Activated naive CD4-positive, alpha-beta T cell treated with anti-CD3 and anti-CD28 coated beads, Interleukin-2, amount 50 U/mL, for 16 hours (primary cell): ENCODE measurements at places on chromosomes 5 and 9.
A peak's percentile ranks its signal among the peaks of the same experiment; 100 is the strongest.

- DNase-seq, result no peak
These were observed 5.7 kb upstream of the DCTN4 start for GRCh38 chr5:150764530-150764929.

DNA sequence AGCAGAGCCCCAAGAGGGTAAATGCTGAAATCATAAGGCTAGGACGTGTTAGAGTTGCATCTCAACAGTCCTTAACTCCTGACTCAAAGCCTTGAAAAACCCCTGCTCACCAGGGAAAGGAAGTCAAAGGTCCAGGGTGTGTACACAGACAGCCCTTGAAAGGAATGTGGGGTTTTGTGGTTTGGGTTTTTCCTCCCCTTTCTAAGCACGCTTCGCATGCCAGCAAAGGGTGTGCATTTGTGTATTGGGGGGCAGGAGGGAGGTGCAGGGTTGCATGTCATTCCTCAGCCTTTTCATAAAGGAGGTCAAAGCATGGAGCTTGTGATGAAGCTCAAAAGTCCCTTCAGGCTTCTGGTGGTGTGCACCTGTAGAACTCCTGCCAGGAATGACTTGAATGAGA is 17.3 kb upstream of the XPA start:
- no peak for DNase-seq

- DNase-seq, result peak; percentile 34
These were observed 802 bp downstream of the ITGA2 start for GRCh38 chr5:52989781-52990527.

GRCh38 chr9:116116393-116116792 is 37.2 kb upstream of the PAPPA start:
- no peak for DNase-seq

GRCh38 chr9:83491413-83491812 is 46.8 kb downstream of the FRMD3 start:
- DNase-seq, result no peak

DNA sequence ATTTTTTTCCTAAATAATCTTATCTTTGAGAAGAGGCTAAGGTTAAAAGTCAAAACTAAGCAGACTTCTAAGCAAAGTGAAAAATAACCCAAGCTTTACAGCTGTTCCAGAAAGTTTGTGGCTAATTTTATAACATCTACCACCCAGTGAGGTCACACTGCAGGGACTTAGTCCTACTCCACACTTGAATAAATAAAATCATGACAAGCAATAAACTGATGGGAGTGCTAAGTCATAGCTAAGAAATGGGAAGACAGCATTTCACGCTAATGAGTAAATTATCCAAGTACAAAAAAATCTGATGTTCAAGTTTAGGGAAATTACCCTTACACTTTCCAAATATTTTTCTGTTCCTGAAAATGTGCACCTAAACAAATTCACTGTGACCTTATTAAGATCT is 47.7 kb downstream of the ZNF608 start:
- no peak for DNase-seq

DNA sequence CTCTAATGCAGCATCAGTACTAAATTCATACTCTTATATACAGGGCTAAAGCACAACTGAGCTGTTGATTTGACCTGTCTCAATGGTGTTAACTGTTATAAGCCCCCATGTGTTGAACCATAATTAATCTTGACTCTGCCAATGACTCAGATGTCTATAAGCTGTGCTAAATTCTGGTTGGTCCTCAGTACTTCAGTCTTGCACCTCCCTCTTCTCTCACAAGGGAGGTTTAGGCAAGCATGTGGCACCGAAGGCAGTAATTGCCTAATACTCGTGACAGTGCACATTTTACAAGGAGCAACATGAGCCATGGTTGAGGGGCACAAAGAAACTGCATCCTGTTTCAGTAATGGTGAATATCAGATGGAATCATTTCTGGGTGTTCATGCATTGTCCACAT is 255.9 kb downstream of the TRPM3 start:
- DNase-seq, result no peak

DNA sequence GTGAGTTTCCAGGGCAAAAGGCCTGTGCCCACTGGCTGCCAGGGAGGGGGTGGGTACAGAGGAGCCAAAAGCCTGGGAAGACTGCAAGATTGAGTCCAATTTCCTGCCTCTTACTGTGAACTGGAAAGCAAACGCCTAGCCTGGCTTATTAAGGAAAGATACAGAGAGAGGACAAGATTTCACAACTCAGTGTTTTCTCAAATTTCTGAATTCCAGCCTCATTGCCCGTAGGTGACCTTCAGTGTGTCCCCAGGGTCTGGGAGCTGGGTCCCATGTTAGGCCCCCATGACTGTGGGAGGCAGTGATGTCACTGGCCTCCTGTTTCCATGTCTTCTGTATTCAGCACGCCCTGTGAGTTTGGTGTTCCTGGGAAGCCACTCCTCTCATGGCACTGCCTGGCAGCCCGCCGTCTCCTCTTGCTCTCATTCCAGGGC is 60.6 kb upstream of the PTPN3 start:
- DNase-seq, result no peak

DNA sequence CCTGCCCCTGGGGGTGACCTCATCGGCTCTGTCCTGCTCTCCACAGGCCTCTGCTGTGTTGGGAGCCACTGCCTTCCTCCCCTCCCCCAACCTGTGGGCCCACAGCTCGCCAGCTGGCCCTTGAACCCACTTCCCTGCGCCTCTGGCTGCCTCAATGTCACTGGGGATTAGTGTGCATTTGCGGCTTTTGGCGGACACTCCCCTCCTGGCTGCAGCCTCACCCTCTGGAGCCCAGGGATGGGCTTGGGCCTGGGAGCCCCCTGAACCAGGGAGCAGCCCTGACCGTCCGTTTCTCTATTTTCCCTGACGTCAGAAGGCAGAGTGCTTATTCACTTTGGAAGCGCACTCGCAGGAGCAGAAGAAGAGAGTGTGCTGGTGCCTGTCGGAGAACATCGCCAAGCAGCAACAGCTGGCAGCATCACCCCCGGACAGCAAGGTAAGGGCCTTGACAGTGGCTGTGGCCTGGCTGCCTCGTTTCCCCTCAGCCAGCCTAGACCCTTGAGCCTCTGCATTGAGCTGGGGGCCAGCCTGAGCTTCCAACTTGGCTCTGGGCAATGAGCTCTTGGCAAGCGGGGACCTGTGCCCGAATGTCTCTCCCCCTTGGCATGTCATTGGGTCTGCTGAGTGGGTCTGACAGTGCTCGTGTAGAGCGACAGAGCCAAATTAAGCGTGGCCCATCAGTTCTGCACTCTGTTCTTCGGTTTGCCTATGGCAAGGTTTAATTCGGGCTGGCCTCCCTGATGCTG is 73.1 kb downstream of the RGS3 start:
- DNase-seq, result no peak

GRCh38 chr5:117463881-117464570 is 889.4 kb upstream of the SEMA6A start:
- DNase-seq, result no peak

- no peak for DNase-seq
These were observed 294.6 kb downstream of the GAS1 start for GRCh38 chr9:86652736-86653135.

DNA sequence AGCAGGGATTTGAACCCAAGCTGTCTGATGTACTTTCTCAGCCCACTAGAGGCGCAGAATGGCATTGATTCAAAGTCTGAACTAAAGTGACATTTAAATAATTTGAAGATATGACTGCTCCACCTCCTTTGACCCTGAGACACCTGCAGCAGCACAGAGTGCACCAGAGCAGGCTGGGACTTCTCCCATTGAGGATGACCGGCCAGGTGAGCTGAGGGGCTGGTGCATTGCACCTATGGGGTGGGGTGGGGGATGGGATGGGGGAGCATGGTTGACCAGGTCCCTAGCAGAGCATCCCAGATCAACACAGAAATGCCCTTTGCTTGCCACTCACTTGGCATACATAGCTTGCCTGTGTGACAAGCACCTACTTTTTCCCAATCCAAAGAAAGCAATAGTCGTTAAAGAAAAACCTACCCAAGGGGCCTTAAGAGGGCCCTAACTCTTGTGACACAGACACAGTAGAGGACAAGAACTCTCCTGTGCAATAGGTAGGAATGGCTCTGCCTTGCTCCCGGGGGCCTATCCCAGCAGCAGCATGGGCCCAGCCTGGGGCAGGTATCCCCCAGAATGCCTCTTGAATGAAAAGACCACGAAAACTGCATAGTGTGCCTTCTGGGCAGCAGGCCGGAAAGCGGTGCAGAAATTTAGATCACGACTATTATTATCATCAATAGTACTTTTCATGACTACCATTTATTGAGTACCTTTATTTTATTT is 6.5 kb downstream of the SH3PXD2B start:
- DNase-seq, result no peak

DNA sequence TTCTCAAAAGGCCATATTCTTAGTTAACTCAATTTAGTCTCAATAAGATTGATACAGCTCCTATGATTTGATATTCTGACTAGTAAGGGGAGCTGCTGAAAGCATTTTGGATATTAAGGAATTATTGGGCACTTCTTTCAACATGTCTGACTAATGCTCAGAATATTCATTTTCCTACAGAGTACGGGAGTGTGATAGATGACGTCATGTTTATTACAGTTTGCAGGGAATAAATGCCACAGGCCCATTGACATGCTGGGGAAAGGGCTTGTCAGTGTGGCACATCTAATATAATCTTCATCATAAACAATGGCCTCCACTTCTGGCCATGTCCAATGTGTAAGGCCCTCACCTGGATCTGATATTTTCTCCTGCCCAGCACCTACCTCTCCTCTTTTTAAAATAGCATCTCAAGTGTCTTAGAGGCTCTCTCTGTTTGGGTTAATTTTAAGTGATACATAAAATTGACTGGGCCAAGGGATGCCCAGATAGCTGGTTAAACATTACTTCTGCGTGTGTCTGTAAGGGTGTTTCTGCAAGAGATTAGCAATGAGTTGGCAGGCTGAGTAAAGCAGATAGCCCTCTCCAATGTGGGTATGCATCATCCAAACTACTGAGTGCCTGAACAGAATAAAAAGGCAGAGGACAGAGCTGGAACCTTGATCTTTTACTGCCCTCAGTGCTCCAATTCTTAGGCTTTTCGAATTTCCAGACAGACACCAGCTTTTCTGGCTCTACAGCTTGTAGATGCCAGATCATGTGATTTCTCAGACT is 99.3 kb downstream of the SLC24A2 start:
- no peak for DNase-seq

- DNase-seq, result no peak
These were observed at the start of gene FRMD3 for GRCh38 chr9:83538172-83538889. Gene FRMD3, minus strand, starts transcription at chr9:83538401. Its CDS starts 170 bp downstream, at chr9:83538231.

GRCh38 chr5:158056130-158056825 is 197.3 kb upstream of the CLINT1 start:
- DNase-seq, result no peak

DNA sequence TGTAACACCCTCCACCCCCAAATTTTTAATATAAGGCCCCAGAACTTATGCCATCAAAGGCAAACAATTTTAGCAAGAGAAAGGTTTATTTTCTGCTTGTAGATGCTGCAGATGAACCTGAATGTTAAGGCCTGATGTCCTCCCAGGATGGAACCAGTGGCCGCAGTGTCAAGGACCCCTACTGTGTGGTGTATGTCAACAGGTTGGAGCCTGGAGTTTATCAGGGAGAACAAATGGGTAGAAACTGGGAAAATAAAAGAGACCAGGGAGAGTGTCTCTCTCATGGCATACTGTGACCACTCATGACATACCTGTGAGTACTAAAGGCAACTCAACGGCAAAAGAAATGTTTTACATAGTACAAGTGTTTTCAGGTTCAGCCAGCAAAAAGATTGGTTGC is 34.5 kb upstream of the LMNB1 start:
- no peak for DNase-seq

GRCh38 chr9:86721843-86722705 is 225.2 kb downstream of the GAS1 start:
- no peak for DNase-seq

DNA sequence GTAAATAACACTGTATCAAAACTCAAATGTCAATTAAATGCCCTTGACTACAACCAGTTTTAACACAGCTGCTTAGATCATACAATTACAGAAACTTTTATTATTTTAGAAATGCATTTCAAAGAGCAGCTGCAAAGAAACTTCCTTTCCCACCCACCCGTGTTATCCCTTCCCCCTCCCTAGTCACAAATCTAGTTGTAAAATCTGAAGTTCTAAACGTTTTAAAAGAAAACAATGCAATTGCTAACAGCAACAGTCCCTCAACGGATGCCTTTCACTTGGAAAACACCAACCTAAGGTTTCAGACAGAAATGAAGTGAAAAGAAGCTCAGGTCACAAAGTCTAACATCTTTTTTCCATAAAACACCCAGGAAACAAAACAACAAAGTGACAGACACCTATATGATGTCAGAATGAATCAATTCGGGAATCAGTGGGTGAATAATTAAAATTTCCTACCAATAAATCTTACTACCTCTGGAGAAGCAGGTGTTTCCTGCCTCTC is 100.3 kb downstream of the FBXW11 start:
- no peak for DNase-seq
